Tongue (tissue), 3 donors: ENCODE measurements at places on chromosomes 3 and 15.

DNA sequence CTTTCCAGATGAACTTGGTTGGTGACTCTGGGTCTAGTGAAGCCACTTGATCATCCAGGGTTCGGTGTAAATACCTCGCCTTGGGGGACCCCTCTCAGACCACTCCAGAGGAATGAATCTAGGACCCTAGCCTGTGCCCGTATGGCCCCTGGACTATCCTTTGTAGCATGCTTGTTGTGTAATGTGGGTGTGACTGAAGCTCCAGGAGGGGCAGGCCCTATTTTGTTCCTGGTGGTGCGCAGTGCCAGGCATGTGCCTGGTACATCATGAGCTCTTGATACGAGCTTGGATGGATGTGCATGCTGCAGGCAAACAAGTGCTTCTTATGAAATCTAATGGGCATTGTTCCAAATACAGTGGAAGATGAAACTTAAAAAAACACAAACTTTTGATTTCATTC, 82.8 kb downstream of the EBLN2 start:
- DNase-seq: no peak

DNA sequence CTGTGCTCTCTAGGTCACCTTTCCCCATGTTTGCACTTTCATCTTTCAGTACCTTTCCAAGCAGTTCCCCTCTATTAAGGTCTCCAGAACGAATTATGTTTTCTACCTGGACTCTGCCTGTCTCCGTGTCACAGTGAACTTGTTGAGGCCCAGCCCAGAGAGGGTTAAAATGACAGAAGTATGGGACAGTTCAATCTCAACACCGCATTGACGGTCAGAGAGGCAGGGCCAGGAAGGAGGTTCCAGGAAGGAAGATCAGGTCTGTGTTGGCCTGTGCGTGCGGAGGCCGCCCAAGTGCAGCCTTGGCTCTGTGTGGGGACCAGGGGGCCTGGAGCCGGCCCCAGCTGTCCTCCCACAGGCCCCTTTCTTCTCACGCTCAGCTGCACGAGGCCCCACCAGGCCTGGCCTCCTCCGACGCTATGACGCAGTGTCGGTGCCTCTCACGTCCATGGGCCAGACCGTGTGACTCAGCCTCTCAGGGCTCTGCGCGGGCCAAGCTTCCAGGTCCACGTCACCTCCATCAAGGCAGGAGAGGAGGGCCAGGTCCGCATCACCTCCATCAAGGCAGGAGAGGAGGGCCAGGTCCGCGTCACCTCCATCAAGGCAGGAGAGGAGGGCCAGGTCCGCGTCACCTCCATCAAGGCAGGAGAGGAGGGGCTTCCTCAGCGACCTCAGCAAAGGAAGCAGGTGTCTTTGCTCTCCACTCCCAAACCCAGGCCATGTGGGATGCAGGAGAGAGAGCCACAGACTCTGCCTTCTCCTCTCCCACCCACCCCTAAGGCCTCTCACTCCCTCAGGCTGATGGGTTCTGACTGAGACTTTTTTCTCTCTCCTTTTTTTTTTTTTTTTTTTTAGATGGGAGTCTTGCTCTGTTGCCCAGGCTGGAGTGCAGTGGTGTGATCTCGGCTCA, 83.1 kb downstream of the CPN2 start:
- DNase-seq: peak; percentile 85

GRCh38 chr3:113570158-113570557, 37.8 kb downstream of the SIDT1 start:
- no peak for DNase-seq

DNA sequence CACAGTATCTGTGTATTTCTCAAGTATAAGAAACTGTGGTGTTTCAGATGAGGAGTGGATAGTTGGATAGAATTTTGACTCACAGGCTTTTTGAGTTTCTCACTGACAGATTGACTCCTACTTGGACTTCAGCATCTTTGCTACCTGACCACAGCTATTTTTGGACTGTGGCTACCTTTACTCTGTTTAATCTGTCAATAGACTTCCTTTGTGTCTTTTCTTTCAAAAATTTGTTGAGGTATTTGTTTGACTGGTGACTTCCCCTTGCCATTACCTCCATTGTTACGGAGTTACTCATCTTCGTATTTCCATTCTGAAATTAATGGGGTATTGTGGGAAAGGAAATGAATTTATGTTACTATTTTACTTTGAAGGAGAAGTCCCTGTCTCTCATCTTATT, 123.8 kb downstream of the AGBL1 start:
- DNase-seq: no peak

DNA sequence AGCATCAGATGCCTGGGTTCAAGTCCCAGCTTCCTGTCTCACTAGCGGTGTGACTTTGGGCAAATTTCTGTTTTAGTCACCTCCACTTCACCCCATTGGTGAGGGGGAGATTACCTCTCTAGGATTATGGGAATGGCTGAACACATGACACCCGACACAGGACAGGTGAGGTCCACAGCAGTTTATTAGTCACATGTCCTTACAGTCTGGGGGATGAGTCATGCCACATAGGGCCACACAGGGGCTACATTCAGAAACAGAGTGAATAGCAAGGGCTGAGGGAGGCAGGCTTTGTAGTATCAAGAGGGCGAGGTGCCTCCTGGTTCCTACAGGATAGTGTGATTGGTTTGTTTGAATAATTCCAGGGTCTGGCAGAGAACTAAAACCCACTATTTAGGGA, 15.2 kb upstream of the ITGA11 start:
- no peak for DNase-seq

GRCh38 chr3:49098429-49098828, 4.6 kb upstream of the QRICH1 start:
- DNase-seq: no peak

DNA sequence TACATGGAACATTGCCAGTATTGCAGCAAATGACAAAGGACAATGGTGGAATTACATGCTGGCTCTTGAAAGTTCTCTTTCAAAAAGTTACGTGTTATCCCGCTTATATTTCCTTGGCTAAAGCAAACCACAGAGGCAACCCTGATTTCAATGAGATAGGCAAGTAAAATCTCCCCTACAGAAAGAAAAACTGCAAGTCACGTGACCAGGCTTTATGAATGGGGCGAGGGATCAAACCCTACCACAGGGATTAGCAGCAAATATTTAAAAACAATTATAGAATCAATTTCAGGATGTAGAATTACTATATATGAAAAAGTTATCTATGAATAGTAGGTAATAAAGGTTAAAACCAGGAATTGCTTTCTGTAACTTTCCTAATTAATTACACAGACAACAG, 603.4 kb upstream of the GBE1 start:
- DNase-seq: no peak

DNA sequence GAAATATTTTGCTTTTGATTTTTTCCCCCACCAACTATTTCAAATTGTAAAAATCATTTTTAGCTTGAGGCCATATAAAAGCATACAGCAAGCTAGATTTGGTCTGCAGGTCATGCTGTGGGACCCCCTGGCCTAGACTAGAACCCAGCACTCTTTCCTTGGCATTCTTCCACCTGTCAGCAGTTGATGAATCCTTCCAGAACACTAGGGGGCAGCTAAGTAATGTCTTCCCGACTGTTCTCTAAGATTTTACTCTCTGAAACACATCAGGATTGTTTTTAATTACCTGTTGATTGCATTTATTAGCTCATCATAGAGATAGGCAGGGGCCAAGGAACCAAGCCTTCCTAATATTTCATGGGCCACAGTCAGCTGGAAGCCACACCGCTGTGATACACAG, 174.5 kb downstream of the CACNA1D start:
- no peak for DNase-seq

DNA sequence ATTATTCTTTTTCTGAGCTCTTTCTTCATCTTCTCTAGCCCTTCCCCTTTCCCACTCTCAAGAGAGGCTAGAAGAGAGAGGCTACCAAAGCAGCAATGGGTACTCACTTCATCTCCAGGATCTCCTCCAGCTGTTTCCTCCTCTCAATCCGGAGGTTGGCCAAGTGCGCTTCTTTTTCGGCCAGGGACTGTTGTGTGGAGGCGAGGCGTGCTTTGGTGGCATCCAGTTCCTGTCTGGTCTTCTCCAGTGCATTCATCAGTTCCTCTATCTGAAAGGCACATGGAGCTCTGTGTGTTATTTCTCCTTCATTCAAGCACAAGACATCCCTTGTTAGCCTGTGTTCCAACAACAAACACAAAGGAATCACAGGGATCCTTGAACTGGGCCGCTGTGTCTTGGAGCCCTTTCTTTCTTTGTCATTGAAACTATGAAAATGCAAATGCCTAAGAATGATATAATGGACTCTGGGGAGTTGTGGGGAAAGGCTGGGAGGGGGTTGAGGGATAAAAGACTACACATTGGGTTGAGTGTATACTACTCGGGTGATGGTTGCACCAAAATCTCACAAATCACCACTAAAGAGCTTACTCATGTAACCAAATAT, 401.3 kb upstream of the WNT5A start:
- DNase-seq: no peak

GRCh38 chr15:45458746-45459403, 63.7 kb downstream of the SLC30A4 start:
- peak; percentile 83 for DNase-seq

DNA sequence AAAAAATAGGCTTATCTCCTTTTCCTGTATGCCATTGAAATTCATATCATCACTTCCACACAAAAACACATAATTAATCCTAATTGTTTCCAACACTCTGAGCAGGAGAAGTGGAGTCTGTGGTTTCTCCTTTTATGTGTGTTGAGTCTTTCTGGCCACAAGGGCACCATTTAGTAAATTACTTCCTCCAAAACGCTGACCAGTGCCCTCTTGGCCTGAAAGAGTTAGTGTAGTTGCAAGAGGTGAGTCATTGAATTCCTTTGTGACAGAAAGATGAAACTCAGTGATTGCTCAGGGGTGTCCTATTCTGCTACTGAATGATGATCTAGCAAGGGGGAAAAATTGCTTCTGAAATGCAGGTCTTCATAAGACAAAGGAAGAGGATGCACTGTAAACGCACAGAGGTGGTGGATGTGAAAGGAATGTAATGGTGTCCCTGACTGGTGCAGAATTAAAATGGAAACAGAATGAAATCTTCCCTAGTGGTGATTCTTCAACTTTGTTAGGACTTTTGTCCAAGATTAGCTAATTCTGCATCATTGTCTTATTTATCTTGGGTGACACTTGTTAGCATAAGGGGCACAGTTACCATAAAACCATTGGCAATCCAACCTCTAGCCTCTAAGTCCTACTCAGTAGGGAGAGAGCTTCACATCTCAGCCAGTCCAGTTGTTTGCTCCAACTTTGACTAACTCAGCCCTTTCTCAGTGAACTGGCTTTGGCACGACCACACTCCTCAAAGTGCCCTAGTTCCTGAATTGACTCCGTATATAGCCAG, 208.4 kb upstream of the NANOGP8 start:
- no peak for DNase-seq

- peak; percentile 57 for DNase-seq
Observed at GRCh38 chr3:59234884-59235633, 185.2 kb upstream of the CFAP20DC start.

GRCh38 chr3:177703788-177704187, 506.5 kb upstream of the TBL1XR1 start:
- no peak for DNase-seq

DNA sequence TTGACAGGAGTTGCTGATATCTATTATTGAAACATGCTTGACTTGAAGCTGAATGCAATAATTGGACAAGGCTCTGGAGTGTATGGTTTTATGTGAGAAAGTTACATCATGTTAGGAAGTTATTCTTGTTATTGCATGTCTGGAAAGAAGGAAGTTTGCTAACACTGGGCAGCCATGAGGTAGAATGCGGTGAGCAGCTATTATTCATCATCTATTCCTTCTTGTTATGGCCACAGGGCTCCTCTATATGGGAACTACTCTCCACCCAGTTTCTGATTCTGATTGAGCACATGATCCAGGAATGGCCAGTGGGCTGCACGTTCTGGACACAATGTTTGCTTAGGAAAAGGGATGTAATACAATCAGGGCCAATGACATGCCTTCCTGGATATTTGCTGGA, 37.8 kb upstream of the SCN5A start:
- no peak for DNase-seq

DNA sequence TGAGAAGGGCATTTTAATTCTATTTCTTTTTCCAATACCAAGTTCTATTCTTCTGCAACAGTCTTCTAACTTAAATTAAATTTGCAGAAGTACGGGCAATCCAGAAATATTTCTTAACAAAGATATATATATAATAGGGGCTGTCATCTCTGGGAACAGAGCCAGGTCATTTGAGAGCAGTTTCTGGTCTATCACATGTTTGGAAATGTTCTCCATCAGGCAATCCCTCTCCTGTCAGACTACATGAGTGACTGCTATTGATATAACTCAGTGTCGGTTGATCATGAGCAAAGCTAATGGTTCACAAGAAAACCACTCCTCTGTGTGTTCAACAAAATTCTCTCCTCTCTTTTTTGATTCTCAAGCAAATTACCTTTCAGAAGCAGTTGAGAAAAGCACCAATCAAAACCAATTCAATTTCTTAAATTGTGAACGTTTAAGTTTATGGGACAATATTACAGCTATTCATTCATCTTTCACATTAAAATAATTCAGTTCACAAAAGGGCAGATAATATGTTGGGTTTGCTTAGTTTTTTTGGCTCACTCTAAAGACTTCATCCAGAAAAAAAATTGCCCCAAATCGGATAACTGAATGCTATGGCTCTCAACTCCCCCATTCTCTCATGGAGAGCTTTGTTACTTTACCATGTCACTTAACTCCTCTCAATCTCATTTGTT, 152.9 kb upstream of the TGFBR2 start:
- DNase-seq: peak; percentile 48

DNA sequence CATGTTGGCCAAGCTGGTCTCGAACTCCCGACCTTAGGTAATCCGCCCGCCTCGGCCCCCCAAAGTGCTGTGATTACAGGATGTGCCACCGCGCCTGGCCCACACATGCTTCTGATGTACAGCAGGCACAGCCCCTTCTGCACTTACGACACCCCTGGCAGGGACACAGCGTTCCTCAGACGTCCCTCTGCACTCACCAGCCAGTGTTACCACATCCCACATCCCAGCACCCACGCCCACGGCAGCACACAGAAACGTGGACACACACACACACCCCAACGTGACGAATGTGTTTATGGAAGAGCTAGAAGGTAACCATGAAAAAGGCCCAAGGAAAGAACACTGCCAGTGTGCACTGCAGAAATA, 576 bp upstream of the RPAP1 start:
- DNase-seq: no peak

DNA sequence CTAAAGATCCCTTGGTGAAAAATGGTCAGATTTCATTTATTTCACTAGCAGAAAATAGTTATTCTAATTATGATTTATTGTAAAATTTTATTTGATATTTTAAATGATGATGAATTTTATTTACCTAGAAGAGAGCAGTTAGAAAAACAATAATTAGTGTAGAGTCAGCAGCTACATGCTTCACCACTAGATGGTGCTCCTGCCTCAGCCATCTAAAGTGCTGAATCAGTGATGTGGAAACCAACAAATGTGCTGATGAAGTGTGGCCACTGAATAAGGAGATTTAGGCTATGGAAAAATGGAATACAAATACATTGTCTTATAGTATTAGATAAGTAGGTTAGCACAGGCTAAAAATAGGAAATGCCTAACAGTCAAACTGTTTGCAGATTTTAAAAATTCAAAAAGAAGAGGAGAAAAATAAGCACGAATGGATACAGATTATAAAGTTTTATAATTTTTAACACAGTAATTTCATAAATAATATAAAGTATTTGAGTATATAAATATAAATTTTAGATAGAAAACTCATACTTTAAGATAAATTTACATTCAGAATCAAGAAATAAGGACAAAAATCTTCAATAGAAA, 109.8 kb downstream of the PPP2R3A start:
- peak; percentile 89 for DNase-seq

GRCh38 chr15:73028831-73029451, 23.3 kb upstream of the NEO1 start:
- peak; percentile 4 for DNase-seq

GRCh38 chr3:69612791-69613190, 126.5 kb upstream of the MITF start:
- no peak for DNase-seq

- DNase-seq: no peak
Observed at GRCh38 chr3:31676556-31676955, 143.8 kb downstream of the STT3B start.
